ENCODE measurements at places on chromosomes 11 and 22.
A peak's percentile ranks its signal among the peaks of the same experiment; 100 is the strongest.

- DNase-seq = no peak
Measured at GRCh38 chr22:27775758-27776649, 25.6 kb downstream of the MN1 start.

DNA sequence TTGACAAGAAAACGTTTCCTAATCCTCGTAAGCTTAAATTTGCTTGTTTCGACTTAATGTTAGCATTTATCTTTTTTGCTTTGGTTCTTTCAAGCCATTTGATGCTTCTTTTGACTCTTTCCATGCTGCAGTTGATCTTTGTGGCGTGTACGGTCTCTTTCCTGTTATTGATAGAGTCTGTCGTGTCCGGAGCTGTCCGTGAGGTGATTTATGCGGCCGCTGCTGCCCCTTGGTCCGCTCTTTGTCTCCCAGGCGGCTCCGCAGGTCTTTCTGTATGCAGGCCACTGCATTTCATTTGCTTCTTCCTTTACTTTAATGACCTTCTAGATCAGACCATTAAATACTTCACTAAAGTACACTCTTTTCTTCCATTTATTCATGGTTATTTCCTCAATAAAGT, 50.3 kb downstream of the TBC1D22A start:
- no peak for DNase-seq

- DNase-seq = peak; percentile 19
Measured at GRCh38 chr11:6022956-6023355, 7.6 kb downstream of the OR56A1 start.

DNA sequence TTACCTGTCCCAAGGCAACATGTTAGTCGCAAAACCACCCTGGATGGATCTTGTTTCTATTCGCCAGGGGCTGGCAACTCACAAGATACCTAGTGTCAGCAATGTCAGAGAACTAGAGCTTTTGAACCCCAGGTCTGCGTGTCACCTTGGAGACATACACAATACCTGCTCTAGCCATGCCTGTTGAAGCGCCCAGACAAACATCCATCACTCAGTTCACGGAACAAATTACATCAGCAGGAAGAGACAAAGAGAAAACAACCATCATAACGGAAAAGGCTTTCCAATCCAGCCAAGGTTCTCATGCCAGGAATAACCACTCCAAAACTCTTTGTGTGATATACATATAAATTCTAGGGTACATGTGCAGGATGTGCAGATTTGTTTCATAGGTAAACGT, 2.2 kb downstream of the CD59 start:
- DNase-seq = no peak

DNA sequence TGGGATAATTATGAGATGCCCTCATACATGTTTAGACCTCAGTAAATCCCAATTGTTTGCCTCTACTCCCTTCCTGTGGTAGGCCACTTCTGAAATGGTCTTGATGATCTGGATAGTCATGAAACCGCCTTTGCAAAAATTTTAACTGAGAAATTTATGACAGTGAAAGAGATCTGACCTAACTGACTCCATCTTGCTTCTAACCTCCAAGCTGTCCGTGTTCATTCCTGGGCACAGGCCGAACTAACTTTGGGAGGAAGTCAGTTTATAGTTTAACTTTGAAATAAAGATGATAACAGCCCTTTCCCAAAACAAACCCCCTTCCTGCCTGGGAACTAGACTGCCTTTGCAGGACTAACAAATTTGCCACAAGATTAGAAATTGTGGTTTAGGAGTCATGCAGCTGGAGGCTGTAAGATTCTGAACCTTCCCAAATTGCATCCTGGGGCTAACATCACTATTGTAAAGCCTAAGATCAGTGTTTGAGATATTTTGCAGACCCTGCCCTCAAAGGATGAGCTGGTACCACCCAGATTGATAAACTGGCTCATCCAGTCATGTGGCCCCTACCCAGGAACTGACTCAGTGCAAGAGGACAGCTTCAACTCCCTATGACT, 19.9 kb upstream of the CTR9 start:
- DNase-seq = no peak

GRCh38 chr22:32013200-32013599, 29.9 kb upstream of the SLC5A1 start:
- DNase-seq = no peak

DNA sequence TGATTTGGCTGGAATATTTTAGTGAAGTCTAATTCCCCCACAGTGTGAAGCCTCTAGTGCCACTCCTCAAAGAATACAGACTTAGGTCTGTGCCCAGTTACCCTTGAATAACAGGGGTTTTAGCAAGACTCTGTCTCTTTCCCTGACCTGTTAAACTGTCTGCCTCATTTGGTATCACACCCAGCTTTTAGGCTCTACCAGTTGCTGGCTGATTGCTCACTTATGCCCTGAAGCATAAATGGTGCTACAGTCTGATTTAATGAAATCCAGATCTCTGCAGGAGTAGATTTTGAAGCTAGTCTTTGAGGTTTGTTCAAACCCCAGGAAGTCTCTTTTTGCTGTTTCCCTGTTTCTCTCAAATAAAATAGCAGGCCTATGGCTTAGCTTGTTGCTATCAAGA, 45.2 kb upstream of the LIPT2 start:
- DNase-seq = no peak

DNA sequence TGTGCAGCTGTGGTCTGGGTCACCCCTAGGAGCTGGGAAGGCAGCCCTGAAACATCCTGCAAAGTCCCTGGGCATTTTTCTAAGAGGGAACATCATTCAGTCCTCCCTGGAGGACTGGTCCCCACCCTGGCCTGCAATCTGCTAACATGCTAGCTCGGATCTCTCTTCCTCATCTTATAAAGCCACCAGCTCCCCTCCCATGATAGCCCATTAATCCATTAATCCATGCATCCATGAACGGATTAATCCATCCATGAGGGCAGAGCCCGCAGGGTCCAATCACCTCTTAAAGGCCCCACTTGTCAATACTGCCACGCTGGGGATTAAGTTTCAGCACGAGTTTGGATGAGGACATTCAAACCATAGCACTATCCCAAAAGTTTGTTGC, 12.1 kb downstream of the PRG3 start:
- no peak for DNase-seq

- no peak for DNase-seq
Measured at GRCh38 chr22:48707763-48708557, 1119.7 kb downstream of the BRD1 start.

GRCh38 chr22:19422440-19423301, 8.9 kb downstream of the HIRA start:
- DNase-seq = peak; percentile 9

GRCh38 chr11:126407101-126407521, 51.6 kb downstream of the ST3GAL4 start:
- no peak for DNase-seq

DNA sequence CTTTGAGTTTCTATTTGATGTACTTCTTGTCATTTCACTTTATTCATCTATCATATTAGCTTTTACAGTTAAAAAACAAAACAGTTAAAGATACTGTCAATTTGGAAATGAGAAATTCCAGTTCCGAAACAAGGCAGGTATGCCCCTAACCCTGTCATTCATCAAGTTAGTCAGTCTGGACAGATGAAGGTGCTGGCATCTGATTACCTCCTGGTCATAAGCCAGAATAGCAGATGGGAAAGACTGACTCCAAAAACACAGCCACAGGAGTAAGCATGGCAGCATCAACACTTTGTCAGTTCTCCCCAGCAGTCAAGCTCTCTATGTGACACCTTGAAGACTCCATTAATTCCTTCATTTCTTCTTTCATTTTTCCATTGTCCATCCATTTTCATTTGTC, 4.3 kb downstream of the LRRC51 start:
- DNase-seq = no peak

DNA sequence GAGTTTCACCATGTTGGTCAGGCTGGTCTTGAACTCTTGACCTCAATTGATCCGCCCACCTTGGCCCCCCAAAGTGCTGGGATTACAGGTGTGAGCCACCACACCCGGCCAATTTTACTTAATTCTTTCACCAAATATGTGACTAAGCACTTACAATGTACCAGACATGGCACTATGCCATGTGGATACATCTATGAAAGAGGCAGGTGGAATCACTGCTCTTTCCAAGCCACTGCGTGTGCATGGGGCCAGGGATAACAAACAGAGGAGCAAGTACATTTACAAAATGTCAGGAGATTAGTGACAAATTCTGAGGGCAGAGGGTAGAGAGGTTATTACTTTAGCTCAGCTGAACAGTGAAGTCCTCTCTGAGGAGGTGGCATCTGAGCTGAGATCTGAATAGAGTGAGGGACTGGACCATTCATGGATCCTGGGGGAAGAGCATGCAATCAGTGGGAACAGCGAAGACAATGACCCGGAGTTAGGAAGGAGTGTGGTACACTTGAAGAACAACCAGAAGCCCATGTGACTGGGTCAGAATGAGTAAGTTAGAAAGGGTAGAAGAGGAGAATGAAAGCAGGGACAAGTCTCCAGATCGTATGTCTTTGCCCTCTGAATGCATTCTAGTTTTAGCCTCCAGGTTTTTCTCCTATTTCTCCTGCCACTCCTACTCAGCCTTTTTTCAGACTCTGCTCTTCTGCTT, 38.3 kb upstream of the GRAMD1B start:
- no peak for DNase-seq

DNA sequence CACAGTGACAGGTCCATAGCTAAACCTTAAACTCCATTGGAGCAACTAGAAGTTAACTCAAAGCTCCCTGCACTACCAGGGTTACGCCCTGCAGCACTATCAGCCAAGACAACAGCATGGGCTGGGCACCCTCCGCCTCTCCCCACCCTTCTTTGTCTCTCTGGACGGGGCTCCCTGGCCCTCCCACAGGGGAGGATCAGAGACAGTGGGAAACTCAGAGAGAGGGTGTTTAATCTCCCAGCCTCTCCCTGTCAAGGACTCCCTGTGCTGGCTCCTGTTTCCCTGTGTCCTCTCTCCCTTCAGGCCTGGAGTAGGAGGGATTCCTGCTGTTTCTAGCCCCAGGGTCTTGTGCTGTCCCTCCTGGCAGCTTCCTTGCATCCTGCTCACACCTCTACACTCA, 56.9 kb upstream of the CSNK2A3 start:
- no peak for DNase-seq

All from astrocyte of the spinal cord (primary cell).